ENCODE measurements at places on chromosomes 2 and 18. TPM values are rescaled to one million over a fixed set of nuclear protein-coding genes. Genes with fewer than 3 reads are reported as not detected.

GRCh38 chr18:10843565-10843964 lies 305.8 kb downstream of the PIEZO2 start:
- DNase-seq, result no peak

GRCh38 chr2:149143734-149144133 lies 105.2 kb downstream of the LYPD6B start:
- no peak for DNase-seq

DNA sequence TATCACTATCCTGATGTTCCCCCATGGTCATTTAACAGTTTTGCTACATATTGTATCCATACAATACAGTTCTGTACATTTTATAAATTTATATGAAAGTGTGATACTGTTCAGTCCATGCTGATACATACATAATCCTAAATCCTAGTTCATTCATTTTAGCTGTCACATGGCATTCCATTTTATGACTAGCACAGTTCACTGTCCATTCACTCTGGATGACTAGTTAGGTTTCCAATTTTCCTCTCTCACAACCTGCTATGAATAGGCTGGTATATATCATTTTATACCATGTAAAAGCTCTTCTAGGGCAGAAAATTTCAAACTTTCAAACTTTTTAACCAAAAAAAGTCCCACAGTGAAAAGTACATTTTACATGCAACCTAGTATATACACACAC lies 15.2 kb downstream of the SMAD2 start:
- no peak for DNase-seq

DNA sequence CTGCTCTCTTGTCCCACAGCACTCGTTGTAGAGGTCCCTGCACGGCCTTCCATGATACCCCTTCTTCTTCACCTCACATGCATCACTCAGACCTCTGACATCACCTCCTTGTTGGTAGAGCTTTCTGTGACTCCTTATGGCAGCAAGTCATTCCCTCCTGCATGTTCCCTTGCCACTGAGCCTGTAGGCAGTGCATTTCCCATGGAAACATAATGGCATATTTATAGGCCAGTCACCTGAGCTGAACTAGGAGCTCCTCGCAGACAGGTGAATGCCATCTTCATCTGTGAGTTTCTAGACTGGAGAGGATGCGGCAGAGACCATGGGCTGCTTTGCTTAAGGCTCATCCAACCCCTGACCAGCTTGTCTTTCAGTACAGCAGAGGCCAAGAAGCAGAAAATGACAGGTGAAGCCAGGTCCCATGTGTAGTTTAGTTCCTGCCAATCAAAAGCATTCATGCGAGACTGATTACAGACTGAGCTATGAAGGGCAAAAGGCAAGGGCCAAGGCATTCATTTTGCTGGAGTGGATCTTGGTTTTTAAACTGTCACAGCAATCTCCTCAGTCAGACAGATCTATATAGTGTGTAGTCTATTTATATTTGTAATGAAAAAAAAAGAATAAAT lies 59.4 kb upstream of the NEDD4L start:
- DNase-seq, result no peak

GRCh38 chr2:127680706-127681287 lies 5.5 kb upstream of the LIMS2 start:
- DNase-seq, result no peak

GRCh38 chr2:232343821-232344220 lies 34.7 kb upstream of the ALPP start:
- no peak for DNase-seq

Gene TRIM54
- total RNA-seq, result 0.52 TPM

- no peak for DNase-seq
Measured at GRCh38 chr2:46026431-46026830, 270.8 kb upstream of the EPAS1 start.

DNA sequence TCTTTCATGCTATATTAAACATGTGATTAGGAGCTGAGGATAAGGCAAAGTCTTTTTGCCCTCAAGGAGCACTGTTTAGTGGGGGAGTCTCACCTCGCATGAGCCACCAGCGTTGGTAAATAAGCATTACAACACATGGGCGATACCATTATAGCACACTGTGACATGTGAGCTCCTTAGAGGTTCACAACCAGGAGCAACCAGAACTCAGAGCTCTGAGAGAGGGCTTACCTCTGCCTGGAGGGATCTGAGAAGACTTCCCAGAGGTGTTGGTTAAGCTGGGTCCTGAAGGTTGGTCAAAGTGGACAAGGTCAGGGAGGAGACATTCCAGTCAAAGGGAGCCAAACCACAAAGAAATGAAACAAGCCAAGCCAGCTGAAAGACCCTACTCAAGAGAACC lies 158.8 kb downstream of the ESCO1 start:
- DNase-seq, result no peak

Gene VIL1
- not detected for total RNA-seq

DNA sequence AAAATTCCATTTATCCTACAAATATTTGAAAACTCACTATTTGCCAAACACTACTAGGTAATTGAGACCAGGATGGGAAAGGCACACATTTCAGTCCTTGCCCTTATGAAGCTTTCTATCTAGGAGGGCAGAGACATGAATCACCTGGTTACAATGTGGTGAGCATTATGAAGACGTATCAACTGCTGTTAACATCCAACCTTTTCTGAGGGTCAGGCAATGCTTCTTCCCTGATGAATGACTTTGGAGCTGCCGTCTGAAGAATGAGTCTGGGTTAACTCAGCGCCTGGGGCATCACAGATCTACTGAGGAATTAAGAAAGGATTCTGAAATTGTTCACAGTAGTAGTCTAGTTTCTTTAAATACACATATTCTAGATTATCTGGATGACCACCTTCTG lies 62.1 kb upstream of the NOSTRIN start:
- no peak for DNase-seq

GRCh38 chr18:50277942-50278341 lies 3.4 kb downstream of the MBD1 start:
- DNase-seq, result no peak

DNA sequence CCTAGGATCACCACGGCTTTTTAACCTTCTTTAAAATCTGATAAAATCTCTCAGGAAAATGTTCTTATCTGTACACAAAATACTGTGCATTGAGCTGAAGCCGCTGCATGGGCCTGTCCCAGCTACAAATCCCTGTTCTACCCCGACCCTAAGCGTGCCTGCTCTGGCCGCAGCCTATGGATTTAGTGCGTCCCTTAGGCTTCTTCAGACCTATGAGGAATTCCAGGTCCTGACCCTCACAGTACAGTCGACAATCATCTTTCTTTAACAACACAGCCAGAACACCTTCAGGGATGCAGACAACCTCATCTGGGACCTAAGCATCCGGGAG lies 477 bp upstream of the WDCP start:
- DNase-seq, result no peak

GRCh38 chr2:207871911-207872310 lies 102.2 kb upstream of the FZD5 start:
- no peak for DNase-seq

DNA sequence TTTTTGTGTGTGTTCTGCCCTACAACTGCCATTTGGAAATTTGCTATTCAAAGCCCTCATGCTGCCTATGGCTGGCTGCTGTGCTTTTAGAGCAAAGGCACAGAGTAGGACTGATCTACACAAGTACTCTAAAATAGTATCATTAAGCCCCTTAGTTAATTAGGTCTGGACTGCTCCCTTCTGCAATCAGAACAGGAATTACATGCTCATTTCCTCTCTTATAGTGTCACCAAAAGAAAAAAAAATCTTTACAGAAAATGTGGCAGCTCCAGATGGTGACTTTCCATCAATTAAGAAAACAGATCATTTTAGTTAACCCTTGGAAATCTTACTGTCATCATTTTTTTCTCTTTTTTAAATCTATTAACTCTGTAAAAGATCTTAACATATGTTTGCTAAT lies 337.5 kb downstream of the RIT2 start:
- no peak for DNase-seq

DNA sequence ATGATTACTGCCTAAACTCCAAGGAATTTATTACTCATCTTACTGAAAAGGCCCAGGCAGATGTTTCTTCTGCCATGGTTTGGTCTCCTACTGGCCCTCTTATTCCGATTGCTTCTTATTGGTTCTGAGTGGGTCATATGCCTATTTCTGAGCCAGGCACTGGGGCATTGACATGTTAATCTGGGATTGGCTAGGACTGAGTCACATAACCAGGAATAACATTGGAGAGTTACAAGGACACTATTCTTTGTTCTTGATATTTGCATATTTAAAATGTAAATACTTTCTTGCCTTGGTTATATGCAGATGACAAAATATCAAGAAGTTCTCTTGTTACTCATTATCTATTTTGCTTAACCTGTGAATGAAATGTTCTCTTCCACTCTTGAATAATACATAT lies 534.4 kb upstream of the SLC39A10 start:
- no peak for DNase-seq
